Bronchial epithelial cell (primary cell): ENCODE measurements at places on chromosomes 13 and 19. TPM values are rescaled to one million over a fixed set of nuclear protein-coding genes. Genes with fewer than 3 reads are reported as not detected.
A peak's percentile ranks its signal among the peaks of the same experiment; 100 is the strongest.

Gene GET3
- total RNA-seq: 104 and 107 TPM in 2 replicates

- peak; percentile 71 for DNase-seq
These were observed 516.2 kb downstream of the MYO16 start for GRCh38 chr13:109145631-109146030.

DNA sequence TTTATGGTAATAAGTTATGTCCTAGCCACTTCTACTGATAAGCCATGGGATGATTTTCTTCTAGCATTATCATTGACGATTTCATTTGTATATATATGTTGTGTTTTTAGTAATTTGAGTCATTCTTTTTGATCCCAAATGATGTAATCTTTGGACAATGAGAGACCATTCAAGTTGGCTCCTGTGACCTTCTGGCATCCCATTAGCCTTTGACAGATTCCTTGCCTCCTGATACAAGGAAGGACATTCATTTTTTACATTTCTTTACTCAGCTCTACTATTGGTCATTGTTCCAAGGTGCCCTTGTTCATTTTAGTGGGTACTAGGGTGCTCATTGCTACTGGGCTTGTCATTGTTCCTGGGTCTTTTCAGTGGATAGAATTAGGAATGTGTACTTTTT is 35.3 kb upstream of the MYCBP2 start:
- DNase-seq: no peak

DNA sequence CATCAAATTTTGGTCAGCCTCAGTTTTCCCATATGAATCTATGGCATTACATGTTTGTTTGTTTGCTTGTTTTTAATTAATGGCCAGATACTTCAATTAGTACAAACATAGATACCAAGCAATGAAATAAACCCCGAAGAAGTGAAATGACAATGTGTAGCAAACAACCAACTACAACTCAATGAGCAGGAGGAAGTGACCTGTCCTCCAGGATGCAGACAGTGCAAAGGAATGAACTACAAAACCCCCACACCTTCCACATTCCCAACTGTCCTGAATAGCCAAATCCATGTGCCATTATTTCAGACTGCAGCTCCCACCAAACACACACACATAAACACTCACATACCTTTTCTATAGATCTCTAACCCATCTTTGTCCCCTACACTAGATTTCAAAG is 45.0 kb upstream of the FAM124A start:
- DNase-seq: no peak

- no peak for DNase-seq
These were observed at the start of gene ELSPBP1 for GRCh38 chr19:47994209-47994802. TSS of gene ELSPBP1 (plus strand) at chr19:47994632. CDS start at chr19:48008668, 14,036 bp downstream.
